ENCODE measurements at places on chromosomes 6 and 20.

GRCh38 chr6:14110001-14110818, 7.4 kb upstream of the CD83 start:
- DNase-seq: no peak

- no peak for DNase-seq
Measured at GRCh38 chr6:37550191-37550831, 50.6 kb upstream of the CCDC167 start.

DNA sequence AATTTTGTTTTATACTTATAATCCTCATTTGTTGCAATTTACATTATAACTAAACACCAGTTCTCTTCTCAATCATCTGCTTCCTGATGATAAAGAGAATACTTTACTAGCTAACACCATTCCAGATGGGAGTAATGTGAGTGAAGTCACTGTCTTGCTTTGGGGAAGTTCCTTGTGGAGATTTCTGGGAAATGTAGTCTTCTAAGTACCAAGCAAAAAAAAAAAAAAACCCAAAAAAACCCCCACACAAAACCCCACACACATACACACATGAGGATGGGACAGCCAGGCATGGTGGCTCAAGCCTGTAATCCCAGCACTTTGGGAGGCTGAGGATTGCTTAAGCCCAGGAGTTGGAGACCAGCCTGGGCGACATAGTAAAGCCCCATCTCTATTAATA, 2.2 kb upstream of the SNPH start:
- no peak for DNase-seq

DNA sequence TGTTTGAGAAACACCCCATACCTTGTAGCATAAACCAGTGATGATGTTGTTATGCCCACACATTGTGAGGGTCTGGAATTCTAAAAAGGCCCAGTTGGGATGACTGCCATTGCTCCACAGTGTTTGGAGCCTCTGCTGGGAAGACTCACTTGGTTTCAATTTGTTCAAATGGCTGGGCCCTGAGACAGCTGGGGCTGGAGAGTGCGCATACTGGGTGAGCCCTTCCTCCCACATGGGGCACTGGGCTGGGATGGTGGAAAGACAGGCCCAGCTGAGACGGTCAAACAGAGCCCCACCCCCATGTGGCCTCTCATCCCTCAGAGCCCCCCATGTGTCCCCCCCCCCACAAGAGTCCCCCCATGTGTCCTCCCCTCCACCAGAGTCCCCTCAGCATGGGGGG, 20.3 kb upstream of the RNASET2 start:
- no peak for DNase-seq
